ENCODE measurements at places on chromosomes 1 and 21.
A peak's percentile ranks its signal among the peaks of the same experiment; 100 is the strongest.

DNA sequence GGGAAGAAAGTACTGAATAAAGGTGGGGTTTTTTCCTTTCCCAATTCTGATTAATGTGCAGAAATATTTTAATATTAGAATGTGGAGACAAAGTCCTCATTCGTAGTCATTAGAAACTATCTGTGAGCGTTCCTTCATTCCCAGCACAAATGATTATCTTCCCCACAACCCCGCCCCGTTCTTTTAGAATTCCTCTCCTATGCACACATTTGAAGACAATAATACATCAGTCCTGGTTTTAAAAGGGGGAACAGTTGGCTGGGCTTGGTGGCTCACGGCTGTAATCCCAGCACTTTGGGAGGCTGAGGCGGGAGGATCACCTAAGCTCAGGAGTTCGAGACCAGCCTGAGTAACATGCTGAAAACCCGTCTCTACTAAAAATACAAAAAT lies 876 bp downstream of the ALDH9A1 start:
- DNase-seq = no peak

GRCh38 chr1:3738943-3739342 lies 13.3 kb upstream of the CCDC27 start:
- no peak for DNase-seq

- no peak for DNase-seq
Observed at GRCh38 chr1:204630132-204630905, 55.2 kb downstream of the LRRN2 start.

DNA sequence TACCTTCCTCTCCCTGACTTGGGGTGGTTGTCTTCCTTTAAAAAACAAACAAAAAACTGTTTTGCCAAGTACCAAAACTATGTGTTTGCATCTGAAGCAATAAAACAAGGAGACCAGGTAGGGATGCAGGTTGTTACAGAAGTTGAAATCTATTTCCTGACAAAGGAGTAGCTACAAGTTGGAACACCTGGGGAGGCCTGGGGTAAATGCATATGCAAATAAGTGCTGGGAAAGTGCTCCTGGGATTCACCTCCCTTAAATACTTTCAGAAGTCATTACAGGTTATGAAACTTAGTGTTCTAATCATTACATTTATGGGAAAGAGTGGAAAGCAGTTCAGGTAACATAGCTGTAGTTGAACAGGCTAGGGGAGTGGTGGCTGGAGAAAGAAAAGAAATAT lies 1.9 kb upstream of the TSNAX start:
- no peak for DNase-seq

DNA sequence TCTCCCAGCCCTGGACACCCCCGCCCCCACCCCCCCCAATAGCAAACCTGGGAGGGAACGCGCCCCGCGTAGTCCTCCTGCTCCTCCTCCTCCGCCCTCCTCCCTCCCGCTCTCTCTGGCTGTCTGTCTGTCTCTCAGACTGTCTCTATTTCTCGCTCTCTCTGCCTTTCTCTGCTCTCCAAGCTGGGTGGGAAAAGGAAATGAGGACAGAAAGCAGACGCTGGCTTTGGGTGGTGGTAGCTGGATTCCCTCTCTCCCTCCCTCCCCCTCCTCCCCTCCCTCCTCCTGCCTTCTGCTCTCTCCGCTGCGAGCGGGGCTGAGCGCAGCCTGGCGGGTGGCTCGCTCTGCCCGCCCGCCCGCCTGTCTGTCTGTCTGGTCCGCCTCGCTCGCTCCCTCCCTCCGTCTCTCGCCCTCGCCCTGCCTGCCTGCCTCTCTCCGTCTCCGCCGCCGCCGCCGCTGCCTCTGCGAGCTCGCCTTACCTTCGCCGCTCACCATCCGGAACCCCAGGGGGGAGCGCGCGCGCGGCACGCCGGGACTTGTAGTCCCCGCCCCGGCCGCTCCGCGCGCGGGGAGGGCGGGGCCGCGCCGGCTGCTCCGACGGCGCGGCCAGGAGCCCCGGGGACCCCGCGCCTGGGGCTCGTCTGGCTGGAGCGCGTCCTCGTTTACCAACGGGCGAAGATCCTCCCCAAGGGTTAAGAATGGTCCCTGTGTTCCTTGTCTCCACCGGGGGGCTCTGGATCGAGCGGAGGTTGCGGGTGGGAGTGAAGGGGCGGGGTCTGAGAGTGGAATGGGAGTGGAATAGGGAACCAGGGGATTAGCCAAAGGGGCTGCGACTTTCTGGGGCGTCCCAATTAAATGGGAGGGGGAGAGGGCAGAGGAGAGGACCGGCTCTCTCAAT lies at the start of gene AHDC1:
Gene AHDC1 (minus strand): TSS at position 464 of the 898 bp plus-strand sequence. CDS start 52,029 bp downstream, outside the sequence.
- DNase-seq = peak; percentile 96

DNA sequence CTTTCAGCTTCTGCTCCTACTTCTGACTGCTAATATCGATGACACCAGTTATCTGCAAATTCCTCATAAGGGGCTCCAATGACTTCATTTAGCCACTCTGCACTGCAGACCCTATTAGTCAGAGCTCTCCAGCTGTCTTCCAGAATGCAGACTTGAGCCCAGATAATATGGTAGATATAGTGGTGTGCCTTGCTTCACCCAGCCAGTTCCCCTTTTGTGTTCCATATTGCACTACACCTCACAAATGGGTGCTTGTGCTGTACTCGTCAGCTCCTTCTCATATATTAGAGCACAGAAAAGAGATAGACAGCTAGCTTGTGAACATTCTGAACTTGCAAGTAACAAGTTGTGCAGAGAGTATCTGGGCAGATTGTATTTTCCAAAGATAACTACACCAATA lies 23.7 kb upstream of the COG2 start:
- DNase-seq = no peak

DNA sequence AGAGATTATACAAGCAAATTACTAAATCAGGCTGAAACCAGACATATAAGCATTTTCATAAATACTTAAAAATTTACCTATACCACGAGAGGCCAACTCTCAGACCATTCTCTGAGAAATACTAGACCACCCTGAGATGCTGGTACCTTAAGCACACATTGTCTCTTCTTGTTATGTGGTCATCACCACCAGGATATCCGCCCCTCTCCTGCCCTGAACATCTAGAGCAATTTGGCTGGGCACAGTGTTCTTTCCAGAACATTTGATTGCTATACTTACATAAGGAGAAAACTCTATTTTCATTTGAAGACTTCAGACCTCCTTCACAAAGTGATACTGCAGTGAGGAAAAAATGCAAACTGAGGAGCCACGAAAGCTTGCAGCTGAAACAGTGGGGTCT lies 36.2 kb upstream of the DUSP10 start:
- DNase-seq = no peak

GRCh38 chr1:175399795-175400194 lies 207.2 kb upstream of the KIAA0040 start:
- no peak for DNase-seq

DNA sequence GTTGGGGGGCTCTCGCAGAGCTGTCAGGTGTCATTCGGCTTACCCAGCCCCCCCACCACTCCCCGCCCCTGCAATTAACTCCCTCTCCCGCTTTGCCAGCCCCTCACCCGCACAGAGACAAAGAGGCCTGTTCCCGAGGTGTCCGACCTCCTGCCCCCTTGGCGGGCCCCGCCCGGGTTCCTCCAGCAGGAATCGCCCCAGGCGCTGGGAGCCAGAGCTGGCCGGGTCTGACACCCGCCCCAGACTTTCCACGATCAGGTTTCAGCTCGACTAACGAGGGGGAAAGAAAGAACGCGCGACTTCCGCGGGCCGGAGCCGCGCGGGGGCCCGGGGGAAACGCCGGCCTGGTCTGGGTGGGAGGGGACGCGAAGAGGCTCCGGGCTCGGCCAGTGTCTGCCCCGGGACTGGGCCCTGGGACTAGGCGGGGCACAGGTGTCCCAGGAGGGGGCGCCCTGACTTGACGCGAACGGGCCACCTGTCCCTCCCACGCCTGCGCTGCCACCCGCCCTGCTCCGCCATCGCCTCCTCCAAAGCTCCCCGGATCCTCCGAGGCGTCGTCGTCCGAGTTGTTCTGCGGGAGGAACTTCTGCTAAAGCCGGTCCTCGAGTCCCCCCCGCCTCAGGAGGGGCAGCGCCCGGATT lies 36.4 kb upstream of the HHAT start:
- peak; percentile 79 for DNase-seq

DNA sequence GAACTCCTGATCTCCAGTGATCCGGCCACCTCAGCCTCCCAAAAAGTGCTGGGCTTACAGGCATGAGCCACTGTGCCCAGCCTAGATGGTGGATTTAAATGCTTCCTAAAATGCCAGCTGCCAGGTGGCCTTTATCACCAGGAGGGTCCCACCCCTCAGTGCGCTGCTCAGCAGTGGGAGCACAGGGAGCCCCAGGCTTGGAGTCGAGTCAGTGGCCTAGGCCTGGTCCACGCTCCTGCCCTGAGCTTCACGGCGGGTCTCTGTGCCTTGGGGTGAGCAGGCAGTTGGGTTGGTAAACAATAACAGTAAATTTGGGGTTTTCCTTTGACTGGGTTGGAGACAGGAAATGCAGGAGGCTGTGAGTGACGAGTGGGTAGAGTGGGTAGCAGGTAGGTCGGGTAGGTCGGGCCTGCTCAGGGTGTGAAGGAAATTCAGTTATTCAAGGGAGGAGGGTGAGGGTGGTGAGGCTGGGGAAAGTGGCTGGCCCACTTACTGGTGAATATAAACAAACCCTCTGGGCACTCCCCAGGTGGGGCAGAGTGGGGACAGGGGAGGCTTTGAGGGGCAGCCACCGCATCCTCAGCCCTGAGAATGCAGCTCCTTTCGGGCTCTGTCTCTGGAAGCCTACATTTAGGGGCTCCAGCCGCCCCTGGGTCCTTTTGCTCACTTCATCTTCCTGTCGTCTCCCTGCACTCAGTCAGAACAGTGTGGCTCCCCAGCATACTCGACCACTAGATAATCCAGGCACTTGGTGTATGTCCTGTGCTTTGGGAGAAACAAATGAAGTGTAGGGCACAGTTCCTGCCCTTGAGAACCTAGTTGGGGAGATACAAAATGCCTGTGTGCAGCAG lies 33.5 kb upstream of the IL19 start:
- DNase-seq = no peak

DNA sequence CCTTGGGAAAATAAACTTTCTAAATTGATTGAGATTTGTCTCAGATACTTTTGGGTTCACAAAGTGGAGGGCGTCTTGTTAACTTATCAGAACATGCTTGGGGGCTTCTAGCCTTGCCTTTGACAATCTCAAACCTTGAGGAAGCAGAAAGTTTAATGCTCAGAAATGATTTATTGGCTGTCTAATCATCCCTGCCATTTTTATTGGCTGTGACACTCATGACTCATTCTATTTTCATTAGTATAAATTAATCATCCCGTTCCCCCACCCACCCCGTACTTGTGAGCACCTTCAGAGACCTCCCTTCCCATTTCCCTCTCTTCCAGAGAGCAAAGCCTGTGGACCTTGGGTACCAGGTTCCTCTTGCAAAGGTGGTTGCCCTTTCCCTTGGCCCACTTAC lies 87.1 kb downstream of the FGGY start:
- DNase-seq = no peak

DNA sequence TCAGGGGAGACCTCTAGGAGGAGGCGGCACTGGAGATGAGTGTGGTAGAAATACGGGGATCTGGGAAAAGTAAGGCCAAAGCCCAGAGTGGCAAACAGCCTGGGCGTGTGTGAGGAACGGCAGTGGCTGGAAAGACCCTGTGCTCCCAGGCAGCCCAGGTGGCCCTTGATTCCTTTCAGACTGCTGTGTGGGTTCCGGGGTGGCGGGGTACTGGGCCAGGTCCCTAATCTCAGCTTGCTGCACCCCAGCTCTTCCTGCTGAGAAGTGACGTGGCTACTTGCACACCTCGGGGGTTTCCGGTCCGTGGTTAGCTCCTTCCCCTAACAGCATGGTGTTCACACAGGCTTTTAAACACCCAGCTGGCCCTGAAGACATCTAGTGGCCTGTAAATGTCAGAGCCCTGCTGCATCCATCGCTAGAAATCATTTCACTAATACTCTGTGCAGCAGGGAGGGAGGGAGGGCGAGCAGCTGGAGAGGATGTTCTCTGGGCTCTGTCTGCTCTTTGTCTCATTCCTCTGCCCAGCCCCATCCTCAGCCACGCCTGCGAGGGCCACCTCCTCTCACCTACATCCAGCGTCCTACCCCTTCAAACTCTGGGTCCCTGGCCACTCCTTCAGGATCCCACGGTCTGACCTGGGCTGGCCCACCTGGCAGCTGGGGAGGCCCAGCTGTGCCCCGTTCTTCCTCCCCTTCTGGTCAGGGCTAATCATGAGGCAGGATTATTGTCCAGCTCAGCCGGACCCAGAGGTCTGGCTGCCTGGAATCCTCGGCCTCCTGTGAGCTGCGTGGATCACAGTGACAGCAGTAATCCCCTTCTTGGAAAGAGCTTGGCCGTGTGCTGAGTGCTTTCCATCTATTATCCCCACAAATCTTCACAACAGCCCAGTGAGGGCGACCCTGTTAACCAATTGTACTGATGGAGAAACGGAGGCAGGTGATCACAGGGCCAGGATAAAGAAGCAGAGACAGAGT lies 7.2 kb downstream of the ZDHHC18 start:
- no peak for DNase-seq

- no peak for DNase-seq
Observed at GRCh38 chr1:42295816-42296215, 39.2 kb downstream of the FOXJ3 start.

DNA sequence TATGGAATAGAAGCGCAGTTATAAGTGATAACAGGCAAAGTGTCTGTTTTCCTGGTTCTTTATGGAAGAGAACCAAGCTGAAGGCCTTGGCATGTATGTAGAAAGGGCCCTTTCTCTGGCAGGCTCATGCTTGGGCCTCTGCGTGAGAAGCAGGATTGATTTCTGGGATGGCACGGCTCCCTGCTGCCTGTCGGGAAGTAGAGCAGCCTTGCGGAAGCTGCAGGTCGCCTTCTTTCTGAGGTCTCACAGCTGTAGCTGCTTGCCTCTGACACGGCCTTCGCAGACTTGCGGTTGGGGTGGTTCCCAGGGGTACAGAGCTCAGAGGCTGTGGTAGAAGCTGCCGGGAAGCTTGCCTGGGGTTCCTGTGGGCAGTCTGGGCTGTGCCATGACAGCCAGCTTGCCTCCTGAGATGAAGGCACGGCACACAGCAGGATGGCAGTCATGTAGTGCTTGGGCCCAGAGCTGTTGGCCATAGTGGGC lies 39.4 kb downstream of the TRAPPC10 start:
- DNase-seq = no peak

DNA sequence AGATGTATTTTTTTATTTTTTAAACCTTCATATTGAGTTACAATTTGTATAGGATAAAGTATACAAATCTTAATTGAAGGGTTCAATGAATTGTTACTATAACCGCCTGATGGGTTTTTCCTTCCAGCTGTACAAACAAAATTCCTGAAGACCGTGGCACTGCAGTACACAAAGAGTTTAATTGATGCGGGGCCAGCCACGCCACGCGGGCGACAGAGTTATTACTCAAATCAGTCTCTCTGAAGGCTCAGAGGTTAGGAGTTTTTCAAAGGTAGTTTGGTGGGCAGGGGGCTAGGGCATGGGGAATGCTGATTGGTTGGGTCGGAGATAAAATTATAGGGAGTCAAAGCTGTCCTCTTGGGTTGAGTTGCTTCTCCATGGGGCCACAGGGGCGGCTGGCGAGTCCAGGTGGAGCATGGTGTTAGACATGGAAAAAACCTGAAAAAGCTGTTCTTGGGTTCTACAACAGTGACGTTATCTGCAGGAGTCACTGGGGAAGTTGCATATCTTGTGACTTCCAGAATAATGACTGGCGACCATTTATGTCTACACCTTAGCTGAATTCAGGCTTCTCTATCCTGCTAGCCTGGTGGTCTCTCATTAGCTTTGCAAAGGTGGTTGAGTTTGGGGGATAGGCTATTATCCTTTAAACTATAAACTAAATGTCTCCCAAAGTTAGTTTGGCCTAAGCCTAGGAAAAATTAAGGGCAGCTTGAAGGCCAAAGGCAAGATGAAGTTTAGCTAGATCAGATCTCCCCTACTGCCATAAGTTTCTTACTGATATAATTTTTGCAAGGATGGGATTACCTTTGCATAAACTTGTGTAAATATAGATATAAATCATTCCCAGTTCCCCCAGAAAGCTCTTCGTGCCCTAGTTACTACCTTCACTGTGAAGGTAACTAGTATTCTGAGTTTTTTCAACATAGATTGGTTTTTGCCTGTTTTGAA lies 13.0 kb upstream of the TMEM9 start:
- DNase-seq = no peak
